ENCODE measurements at places on chromosomes 7 and 10.
A peak's percentile ranks its signal among the peaks of the same experiment; 100 is the strongest.

DNA sequence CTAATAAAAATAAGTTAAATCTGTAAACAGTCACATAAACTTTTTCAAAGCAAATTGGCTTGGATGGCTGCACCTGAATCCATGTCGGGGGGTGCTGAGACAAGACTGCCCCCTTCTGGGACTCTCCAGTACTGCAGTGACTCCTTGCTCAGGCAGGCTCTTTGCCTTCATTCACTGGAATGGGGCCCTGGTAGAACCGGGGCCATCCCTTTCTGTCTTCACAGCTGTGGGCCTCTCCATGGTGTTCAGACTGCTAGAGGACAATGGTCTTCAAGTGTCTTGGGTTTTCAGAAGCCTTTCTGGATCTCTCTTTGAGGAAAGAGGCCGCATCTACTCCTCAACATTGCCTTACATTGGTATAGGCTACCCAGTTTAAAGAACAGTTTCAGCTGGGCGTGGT is 16.1 kb upstream of the IMPDH1 start:
- DNase-seq = peak; percentile 89

GRCh38 chr7:140423501-140423900 is 19.6 kb downstream of the RAB19 start:
- DNase-seq = no peak

DNA sequence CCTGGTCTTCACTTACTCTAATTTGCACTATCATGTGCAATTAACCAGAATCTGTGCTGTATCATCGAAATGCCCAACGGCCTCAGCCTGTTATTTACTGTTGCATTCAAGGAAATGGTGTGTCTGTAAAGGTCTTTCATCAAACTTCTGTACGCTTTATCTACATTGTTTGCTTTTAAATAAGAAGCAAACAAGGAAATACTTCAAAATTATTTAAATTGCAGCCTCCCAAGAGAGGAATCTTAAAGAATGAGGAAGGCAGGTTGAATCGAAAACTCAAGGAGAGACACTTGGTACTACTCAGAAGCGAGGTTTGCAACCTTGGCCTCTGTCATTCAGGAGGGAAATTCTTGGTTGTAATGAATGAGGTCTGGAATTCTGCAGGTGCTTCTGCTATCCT is 40.7 kb downstream of the MGAM start:
- no peak for DNase-seq

DNA sequence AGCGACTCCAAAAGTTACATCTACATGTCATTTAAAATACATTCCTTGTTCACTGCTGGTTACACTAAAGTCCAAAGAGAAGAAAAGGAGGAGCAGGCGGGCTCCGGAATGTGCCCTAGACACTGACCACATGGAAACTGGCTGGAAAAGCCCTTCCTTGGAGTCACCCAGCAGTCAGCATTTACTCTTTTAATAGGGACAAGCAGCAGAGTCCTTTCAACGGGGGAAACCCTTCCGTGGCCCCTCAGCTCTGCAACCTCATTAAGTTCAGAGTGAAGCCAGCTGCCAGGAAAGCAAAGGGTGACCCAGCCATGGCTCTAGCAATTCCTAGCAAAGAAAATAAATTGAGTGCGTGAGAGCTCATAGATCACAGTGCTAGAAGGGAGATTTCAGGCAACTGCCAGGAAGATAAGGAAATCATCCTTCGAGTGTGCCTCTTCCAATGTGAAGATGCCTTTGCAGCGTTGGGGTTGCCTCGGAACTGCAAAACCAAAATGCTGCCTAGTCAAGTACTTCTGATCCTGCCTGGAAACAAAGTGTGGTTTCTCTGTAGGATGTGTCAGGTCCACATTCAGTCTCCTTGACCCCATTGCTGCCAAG is 101.6 kb downstream of the SORBS1 start:
- DNase-seq = no peak

DNA sequence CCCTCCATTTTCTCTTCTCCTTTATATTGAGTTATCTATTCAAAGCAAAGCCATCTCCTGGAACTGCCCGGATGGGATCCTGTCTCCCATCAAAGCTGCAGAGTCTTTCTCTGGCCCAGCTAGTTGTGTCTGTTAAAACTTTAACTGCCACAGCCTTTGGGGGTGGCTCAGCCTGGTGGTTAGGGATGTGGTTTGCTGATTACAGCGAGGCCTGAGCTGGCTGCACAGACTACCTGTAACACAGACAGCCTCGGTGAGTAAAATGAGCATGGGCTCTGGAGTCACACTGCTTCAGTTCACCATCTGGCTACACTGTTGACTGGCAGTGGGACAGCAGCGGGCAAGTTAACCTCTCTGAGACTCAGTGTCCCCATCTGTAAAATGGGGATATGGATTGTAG is 18.4 kb upstream of the HABP2 start:
- no peak for DNase-seq

DNA sequence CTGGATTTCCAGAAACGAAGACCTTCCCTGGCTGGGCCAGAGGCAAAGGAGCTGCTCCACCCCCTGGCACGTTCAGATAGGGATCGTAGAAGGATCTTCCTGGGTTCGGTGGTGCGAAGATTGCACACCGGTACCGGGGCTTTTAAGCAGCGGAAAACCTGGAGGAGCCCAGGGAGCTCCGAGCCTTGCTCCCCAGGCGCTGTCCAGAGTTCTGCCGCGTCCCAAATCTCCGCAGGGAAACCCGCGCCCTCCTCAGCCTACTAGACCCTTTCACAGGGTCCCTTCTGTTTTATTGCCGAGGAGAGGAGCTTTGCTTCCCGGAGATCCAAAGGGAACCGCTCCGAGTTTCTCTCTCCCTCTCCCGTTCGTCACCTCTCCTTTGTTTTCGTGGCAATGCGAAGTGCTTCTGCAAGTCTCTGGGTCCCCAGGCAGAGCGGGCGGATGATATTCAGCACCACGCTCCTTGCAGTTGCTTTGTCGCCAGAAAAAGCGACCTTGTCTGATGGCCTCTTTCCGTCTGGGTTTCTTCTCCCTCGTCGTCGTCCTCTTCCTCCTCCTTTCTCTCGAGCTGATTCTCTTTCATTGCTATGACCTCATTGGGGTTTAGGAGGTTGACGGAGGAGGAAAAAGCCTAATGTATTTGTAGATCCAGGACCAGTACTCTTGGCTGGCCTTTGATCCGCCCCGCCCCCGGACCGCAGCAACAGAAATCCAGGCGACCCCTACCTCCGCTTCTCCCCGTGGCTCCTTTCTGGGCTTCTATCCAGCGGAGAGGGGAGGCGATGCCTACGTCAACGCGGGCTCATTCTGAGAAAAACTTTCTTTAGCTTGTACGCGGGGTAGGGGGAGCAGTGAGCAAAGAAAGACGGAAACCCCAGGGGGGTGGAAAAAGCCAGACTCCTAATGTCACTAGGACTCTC is at the start of gene TMEM196:
Gene TMEM196 (minus strand): TSS at position 777 of the 920 bp plus-strand sequence. CDS start 921 bp downstream, outside the sequence.
- no peak for DNase-seq

Measured in KBM-7 (cell line).